ENCODE measurements at places on chromosomes 12 and 14.

GRCh38 chr12:93050026-93050747 is 121.1 kb upstream of the EEA1 start:
- no peak for DNase-seq
- H3K27ac ChIP-seq: no peak overlapping the region
- H3K4me3 ChIP-seq: no peak overlapping the region
- no peaks in the 10 kb centered on the region for H3K36me3 ChIP-seq

DNA sequence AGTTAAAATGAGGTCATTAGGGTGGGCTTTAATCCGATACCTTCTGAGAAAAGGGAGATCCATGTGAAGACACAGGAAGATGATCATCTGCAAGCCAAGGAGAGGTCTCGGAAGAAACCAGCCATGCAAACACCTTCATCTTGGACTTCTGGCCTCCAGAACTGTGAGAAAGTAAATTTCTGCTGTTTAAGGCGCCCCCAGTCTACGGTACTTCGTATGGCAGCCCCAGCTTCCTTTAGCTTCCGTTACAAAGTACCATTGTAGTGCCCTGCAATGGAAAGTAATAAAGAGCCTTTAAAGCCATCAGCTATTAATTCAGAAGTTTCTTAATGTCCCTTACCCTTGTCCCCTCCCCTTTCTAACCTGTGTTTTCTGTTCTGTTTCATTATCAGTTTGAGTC is 308.1 kb downstream of the AACS start:
- no peak overlapping the region for H3K27ac ChIP-seq
- H3K4me1 ChIP-seq: no peaks in the 10 kb centered on the region
- H3K27me3 ChIP-seq: peaks cover 12% of the 10 kb centered on the region

DNA sequence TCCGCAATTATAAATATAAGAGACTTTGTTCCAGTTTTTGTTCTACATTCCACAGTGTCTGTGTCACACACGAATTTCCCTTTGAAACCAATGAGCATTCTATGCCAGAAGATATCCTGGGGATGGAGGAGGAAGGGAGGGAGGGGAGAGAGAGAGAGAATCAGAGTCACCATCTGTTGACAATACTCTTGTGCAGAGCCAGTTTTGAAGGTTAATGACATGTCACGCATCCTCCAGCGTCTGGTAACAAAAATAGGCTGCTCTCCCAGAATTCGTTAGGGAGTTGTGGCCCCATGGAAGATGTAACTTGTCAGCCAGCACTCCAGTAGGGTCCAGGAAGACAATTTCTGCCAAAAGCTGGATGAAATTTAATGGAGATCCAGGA is 213.5 kb upstream of the KRR1 start:
- no peak for DNase-seq
- H3K27me3 ChIP-seq: peaks cover 3% of the 10 kb centered on the region
- peaks cover 4% of the 10 kb centered on the region for H3K4me1 ChIP-seq
- H3K4me3 ChIP-seq: no peak overlapping the region

DNA sequence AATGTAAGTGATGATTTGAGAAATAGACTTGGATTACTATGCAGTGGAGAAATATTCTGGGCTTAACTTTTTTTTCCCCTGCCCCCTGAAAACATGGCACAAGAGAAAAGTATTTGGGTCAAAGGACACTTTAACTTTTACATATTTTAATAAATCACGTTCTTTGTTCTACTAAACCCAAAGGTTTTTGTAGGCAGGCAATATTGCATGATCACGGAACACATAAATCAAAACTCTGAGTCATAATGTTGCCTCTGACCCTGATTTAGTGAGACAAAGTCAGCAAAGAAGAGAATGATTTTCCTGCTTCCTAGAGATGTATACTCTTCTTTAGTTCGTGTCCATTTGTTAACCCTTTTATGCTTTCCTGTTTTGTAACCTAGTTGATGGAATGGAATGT is 38.0 kb downstream of the ABCD2 start:
- H3K4me3 ChIP-seq: no peak overlapping the region
- no peak for DNase-seq
- no peaks in the 10 kb centered on the region for H3K4me1 ChIP-seq
- H3K27me3 ChIP-seq: no peaks in the 10 kb centered on the region
- no peak overlapping the region for H3K27ac ChIP-seq
